ENCODE measurements at places on chromosomes 2 and 18.

DNA sequence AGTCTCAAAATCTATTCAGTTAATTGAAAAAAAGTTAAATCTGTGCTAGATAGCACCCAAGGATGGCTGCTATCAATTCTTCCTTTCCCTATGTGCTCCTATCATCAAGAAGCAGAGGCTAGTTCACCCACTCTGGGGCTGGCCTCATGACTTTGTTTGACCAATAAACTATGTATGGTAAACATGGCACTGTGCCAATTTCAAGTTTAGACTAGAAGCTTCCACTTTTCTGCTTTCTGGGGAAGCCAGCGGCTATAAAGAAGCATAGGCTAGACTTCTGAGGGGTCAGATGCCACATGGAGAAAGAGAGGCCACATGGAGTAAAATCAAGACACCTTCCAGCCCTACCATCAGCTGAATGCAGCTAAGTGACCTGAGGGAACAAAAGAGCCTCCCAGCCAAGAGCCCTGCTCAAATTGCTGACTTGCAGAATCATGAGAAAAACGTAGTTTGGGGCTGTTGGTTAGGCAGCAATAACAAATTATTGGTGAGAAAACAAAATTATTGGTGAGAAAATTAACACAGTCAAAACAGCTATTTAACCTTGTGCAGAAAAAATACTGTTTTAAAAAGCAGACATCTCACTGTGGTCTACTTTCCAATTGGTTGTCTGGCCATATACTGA is 86.5 kb upstream of the SLC14A2 start:
- DNase-seq = no peak

GRCh38 chr2:147541314-147541713 is 303.5 kb upstream of the ACVR2A start:
- DNase-seq = no peak

DNA sequence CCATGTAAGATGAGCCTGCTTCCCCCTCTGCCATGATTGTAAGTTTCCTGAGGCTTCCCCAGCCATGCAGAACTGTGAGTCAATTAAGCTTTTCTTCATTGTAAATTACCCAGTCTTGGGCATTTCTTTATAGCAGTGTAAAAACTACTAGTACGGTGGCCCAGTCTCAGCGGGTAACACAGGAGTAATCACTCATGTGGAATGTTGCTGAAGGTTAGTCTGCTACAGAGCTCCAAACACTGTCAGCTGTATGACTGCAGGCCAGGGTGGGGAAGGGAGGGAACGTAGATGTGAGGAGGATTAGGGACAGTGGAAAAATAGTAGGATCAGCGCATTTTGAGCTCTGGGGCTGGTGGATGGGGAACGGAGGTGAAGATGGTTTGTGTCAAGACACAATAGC is 711.2 kb upstream of the SOX11 start:
- no peak for DNase-seq

DNA sequence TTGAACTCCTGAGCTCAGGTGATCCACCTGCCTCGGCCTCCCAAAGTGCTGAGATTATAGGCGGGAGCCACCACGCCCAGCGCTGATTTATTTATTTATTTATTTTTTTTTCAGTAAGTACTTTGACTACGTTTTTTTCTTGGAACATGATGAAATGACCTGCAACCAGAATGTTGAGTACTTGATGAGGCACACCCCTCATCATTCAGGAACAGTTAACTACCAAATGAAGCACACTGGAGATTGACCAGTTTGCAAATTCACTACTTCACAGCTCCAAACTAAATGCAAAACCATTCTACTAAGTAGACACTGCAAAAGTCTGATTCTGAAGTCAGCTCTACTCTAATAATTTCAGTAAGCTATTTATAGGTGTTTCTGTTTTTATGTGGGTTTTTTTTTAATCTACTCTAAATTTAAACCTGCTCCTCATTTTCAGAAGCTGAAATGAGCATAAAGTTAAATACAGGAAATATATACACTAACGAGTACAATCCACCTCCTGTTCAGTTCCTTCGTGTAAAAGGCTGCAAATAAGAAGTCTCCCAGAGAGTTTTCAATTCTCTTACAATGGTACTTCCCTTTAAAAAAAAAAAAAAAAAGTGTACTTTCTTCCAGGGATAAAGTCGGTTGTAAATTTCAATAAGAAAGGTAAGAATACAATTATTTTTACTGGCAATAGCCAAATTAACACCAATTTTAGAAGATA is 1.4 kb downstream of the GFPT1 start:
- peak; percentile 39 for DNase-seq

GRCh38 chr2:60534052-60534685 is 19.3 kb downstream of the BCL11A start:
- no peak for DNase-seq

DNA sequence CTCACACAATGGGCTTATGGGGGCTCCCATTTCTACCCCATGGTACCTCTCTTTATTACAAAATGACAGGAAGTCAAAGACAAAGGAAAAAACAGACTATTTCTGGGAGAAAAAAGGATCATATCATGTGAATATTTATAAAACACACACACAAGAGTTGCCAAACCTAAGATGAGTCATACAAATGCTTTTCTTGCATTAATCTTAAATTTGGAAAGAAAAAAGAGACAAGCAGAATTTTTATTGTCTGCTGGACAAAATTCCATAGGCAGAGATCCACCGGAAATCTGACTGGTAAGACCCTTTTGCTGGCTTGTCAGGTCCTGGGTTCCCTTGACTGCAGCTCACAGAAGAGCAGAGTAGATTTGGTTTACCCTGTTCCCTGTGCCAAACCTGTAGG is 1732.3 kb upstream of the PIK3C3 start:
- DNase-seq = peak; percentile 20

GRCh38 chr2:236354056-236354940 is 90.1 kb upstream of the ASB18 start:
- DNase-seq = no peak

DNA sequence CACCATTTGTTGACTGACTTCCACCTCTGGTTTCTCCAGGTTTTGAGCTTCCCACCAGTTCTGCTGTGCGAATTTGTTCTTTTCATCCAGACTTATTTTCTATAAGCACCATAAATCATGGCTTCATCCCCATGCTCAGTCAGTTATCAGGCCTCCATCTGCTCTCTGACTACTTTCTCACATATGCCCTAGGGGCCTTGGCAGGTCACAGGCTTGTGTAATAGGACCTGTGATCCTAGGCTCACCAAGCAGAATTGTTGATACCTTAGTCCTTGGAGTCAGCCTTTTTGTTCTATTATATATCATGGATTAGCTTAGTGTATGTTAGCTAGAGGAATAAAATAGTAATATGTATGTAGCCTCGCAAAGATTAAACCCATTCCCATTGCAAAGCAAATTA is 284.2 kb upstream of the TANK start:
- DNase-seq = no peak

GRCh38 chr2:107358362-107358761 is 468.3 kb upstream of the RGPD4 start:
- no peak for DNase-seq

GRCh38 chr2:74819702-74820101 is 14.2 kb upstream of the HK2 start:
- no peak for DNase-seq

DNA sequence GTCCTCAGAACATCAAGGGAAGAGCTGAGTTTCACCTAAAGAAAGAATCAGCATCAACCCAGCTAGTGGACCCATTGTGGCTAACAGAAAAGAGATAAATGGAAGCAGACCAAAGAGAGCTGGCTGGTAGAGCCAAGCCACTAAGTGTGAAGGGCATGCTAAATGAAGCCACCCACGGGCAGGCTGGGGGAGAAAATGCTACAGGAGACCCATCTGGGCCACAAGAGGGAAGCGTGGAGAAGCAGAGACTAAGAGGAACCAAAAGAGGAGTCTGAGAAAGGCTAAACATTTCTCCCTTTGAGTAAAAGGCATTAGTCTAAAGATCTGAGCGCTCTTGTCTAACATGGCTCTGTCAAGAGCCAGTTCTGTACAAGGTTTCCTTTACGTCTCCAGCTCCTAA is 15.8 kb downstream of the CWC22 start:
- DNase-seq = no peak

DNA sequence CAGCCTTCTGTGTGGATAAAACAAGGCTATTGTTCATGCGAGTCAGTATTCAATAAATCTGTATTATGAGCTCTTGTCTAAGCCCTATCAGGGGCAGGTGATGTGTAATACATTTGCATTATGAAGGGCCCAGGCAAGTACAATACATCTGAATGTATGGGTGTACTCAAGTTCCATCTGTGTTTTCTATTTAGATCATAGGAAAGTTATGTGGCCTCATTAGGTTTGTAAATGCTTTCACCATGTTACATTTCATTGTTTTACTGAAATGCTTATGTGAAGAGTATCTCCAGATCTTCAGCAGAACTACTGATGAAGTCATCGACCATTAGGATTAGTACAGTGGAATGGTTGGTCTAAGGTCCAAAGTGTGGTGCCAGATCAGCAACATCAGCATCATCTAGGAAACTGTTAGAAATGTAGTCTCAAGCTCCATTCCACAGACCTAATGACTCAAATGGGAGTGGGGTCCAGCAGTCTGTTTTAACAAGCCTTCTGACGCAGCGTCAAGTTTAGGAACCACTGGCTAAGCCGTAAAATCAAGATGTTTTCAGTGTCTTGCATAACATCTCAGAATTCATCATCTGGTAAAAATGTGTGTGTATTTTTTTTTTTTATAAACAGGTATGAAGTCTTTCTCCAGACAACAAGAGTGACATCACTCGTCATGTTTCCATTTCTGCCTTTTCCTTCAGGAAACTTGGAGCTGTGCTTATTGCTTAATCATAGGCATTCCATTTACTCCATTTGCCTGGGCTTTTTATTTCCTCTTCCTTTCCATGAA is 80.5 kb downstream of the LYPD6 start:
- DNase-seq = no peak

GRCh38 chr2:143296089-143296488 is 166.9 kb downstream of the ARHGAP15 start:
- DNase-seq = no peak

DNA sequence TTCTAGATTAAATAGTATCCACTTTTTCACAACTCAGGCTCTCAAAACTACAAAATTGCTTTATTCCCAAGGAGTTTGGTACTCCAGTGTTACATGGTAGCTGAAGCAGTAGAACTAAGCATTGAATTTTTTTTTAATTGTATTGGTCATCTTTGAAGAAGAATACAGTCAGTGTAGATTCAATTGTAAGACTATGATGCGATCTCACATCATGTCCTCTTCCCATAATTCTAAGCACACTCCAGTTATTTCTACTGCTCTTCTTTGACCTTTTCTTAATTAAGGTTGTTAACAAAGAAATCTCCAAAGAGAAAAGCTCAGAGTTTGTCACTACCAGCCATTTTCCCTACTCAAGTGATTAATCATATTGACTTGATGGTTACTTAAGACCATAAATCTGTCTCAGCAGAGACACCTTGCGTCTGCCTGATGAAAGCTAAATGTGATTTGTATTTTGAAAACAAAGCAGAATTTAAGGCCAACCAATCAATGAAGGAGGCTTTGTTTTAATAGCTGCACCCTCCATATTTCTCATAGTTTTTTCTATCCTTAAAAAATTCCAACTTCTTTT is 130.2 kb downstream of the DTNA start:
- DNase-seq = no peak

GRCh38 chr2:70962885-70963878 is 15.2 kb upstream of the ANKRD53 start:
- DNase-seq = no peak

GRCh38 chr2:85160966-85161960 is 28.1 kb downstream of the TCF7L1 start:
- DNase-seq = no peak

DNA sequence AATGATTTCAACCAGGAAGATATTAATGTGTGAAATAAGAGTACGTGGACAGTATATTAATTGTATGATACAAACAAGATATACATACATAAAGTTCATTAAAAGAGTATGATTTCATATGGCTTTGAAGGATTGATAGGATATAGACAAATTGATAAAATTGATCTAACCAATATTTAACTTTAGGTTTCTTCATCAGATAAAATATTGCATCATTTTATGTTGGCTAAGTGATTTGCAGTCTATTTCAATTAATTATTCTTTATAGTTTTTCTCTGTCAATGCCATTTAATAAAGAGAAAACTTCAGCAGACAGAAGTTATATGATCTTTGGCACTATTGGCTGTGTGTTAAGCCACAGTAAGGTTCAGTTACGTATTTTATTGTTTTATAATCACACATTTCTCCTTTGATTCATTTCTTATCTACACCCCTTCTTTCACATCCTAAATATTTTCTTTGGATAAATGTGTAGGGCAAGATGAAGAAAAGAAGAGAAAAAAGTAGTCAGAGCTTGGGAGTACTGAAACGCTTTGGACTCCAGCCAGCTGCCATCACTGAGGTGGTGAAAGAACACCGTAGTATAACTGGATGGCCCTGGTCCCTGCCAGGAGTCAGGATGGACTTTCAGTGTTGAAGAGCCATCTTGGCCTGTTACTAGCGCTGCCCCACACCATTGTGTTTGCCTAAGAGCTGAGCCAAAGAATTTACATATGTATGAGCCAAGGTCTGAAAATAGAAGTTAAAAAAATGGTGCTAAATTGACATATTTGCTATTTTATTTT is 9.8 kb upstream of the CPS1 start:
- peak; percentile 41 for DNase-seq

Data from cardiac fibroblast (primary cell).